Hippocampal formation (tissue), 2 donors: ENCODE measurements at places on chromosomes 6 and 20.

GRCh38 chr6:34129753-34130152, 16.1 kb downstream of the GRM4 start:
- DNase-seq = no peak

- no peak for DNase-seq
Observed at GRCh38 chr6:111631903-111632460, 26.3 kb upstream of the TRAF3IP2 start.

GRCh38 chr6:1461736-1462135, 72.4 kb downstream of the FOXF2 start:
- DNase-seq = no peak

DNA sequence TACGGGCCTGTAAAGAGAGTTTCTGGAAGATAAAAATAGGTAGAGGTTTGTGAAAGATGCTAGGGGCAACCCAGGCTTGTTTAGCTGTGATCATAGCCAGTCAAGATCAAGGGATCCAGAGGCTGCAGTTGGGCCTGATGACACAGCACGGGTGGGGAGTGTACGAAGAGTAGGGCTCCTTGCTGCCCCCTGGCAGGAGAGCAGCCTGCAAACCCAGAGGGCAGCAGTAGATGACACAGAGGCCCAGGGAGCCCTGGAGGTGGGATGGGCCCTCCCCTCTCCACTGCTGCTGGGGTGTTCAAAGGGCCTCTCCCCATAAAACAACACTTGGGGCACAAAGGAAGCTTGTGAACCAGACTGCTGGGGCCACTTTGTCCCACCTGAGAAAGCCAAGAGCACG, 47.2 kb downstream of the VEGFA start:
- DNase-seq = no peak

GRCh38 chr6:147759093-147759492, 250.6 kb downstream of the SAMD5 start:
- DNase-seq = no peak

DNA sequence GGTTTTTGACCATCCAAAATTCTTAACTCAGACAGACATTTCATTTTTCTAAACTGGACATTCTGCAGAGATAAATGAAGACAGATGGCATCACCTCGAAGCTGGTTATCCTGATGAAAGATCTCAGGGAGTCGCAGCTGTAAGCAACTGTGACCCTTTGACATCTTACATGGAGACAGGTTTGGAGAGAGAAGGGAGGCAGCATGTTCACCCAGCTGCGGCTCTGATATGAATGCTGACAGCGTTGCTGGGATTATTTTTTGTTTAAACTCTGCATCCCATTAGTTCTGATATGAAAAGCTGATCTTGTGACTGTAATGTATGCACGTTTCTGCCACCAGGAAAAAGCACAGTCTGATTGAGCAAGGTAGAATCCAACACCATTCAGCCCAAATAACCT, 89.4 kb downstream of the C6orf118 start:
- no peak for DNase-seq

DNA sequence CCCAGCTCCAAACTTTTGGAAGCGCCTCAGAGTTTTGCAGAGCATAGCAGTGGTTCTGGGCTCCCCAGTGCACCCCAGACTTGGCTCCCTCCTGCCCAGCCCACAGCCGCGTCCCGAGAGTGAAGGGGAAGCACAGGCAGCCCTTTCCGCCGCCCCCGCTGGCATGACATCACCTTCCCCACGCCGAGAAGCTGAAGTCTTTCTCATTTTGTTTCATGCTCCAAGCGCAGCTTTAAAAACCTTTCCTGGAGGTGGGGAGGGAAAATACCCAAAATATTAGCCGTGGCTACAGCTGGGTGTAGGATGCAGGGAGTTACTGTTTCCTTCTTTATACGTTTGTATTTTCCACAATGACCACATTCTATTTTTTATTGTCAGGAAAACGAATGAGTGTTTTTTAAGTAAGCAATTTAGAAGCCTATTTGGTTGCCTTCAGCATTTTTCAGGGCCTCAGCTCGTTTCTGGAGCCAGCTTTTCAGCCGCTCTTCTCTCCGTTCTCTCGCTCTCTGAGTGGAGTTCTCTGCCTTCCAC, 72.9 kb downstream of the SNX5 start:
- peak; percentile 40 for DNase-seq
